ENCODE measurements at places on chromosomes 4 and X.

- no peak for DNase-seq
Measured at GRCh38 chr4:94583914-94584641, 132.3 kb downstream of the PDLIM5 start.

GRCh38 chr4:54189140-54189539, 40.0 kb upstream of the PDGFRA start:
- no peak for DNase-seq

DNA sequence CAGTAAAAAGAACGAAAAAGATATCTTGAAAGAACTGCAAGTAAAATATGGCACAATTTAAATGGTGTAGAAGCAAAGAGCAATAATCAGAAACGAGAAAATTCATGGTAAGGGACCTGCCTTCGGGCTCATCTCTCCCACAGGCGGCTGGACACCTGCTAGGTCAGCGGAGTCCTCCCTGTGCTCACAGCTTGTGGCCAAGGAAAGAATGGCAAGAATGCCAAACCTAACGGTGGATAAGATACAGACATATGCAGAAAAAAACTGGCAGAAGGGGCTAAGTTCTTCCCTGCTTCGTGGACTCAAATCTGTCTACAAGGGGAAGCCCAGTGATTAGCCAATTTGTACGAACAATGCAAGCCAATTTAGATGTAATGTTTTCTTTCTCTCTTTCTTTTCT, 152.1 kb upstream of the VCX start:
- DNase-seq, result no peak

- DNase-seq, result no peak
Measured at GRCh38 chr4:86155766-86156165, 204.1 kb downstream of the MAPK10 start.

- no peak for DNase-seq
Measured at GRCh38 chr4:41943506-41943905, 8.3 kb downstream of the TMEM33 start.

DNA sequence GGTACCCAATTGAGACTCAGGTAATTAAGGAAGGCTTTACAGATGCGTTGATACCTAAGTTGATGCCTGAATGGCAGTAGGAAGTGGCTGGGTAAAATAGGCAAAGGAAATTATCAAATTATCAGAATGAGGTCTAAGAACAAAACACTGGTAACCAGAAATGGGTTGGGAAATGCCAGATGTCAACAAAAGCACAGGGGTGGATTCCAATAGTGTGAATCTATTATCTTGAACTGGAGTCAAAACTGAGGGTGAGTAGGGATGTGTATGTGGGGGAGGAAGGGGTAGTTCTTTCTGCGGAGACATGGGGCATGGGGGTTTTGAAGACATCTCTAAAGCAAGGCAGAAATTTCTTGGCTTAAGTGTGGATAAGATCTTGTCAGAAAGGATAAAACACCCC, 16.0 kb upstream of the SEPTIN6 start:
- no peak for DNase-seq

DNA sequence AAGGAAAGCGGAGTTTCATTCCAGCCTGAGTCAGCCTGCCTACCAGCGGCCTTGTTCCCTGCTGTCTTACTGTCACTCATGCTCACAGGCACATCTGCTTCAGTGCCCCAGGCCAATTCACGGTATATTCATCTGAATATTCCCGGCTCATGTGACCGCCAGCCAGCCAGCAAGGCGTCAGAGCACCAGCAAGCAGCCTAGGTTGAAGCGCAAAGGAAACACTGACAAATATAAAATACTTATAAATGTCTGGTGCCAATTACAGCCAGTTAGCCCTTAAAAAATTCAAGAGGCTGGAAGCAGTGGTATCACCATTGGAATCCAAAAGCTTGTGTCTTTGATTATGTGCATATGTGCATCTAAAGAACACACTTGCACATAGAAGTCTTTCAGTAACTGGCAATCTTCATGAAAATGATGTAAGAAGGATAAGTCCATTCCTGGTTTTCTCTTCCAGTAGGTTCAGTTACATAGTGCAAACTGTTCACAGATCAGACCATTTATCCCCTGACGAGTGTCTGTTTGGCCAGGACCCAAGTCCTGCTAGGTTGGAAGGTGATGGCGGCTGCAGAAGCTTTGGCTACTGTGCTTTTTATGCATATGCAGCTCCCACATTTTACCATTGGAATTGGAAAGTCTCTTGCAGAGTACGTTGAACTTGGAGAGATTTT, 61.3 kb downstream of the LUZP4 start:
- DNase-seq, result no peak

- DNase-seq, result no peak
Measured at GRCh38 chrX:98931216-98931615, 1478.9 kb downstream of the PCDH19 start.

- no peak for DNase-seq
Measured at GRCh38 chr4:185870366-185870765, 58.4 kb upstream of the SORBS2 start.

- DNase-seq, result no peak
Measured at GRCh38 chrX:41796577-41796976, 72.6 kb downstream of the GPR82 start.

GRCh38 chrX:16999275-16999674, 52.8 kb downstream of the REPS2 start:
- no peak for DNase-seq

DNA sequence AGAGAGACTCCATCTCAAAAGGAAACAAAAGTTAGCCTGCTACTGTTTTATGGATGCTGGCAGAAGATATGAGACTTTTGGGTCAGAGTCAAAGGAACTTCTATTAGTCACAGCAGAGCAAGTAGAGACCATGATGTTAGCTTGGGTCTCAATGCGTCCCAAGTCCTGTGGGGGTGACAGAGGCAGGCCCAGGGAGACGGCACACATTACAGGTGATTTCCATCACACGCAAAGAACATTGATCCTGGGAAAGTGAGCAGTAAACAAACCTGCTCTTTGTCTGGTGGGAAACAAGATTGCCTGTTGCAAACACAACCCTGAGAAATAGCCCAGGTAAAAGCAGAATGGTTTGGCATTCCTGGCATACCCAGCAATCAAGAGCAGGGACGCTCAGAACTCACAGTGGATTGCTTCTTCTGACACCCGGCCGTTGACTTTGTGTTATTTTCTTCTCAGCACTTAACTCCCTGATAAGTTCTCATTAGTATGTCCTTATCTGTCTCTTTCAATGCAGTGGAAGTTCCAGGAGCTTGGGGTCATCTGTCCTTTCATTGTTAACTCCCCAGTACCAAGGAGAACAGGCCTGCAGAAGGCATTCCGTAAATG, 51.2 kb upstream of the LGI2 start:
- DNase-seq, result no peak

DNA sequence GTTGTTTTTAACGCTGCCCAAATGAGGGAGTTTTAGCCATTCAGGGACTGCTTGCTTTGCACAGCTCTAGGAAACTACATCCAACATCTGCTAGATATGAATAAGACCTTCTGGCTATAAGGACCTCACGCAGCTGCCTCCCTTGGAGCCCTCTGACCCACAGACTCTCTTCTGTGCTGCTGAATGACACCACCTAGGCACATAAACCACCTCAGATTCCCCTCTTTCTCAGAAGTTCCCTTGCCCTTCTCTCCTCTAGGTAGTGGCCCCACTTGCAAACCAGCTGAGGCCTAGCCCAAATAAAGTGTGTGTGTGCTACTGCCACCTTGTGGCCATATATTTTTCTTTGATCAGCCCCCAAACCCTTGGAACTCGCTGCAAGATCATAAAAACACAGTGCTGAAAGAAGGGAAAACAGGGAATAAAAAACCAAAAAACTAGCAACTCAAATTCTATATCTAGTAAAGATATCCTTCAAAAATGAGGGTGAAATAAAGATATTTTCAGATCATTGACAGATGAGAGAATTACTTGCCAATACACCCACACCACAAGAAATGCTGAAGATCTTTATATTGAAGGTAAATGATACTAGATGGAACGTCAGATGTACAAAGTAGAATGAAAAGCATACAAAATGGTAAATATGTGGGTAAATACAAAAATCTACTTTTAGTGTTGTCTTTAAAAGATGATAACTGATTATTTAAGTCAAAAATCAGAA, 265.9 kb downstream of the ADAMTS3 start:
- no peak for DNase-seq

DNA sequence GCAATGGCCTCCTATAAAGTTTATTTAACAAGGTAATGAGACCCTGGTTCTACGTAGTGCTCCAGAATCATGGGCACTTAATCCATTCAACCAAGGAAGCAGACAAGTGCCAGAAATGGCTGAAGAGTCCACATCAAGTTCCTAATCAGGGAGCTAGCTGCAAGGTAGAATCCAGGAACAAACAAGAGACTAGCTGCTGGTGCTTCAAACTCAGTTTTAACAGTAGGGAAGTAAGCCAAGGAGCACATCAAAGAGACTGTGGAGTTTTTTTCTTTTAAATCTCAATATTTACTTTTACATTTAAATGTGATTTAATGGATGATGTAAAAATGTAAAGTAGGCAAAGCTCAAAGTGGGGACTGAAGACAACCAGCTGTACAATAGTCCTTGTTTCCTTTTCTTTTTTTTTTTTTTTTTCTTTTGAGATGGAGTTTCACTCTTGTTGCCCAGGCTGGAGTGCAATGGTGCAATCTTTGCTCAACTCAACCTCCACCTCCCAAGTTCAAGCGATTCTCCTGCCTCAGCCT, 630.4 kb downstream of the CCSER1 start:
- no peak for DNase-seq

GRCh38 chrX:150542846-150543229, 25.6 kb upstream of the MTM1 start:
- DNase-seq, result no peak

DNA sequence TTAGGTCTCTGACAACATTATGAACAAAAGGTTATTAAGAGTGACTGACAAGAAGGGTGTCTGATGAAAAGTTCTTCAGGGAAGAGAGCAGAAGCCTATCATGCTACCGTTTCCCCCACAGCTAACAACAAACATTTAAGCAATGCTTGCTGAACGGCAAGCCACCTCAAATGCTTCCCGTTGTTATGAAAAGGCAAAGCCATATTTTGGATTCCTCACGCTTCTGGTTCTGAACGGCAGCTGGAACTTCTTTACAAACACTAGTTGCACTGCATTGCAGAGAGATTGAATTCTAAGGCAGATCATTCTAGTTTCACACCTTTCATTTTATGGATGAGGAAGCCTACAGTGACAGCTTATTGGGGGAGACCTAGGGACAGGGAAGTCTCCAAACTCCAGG, 48.6 kb upstream of the NAP1L5 start:
- DNase-seq, result no peak

DNA sequence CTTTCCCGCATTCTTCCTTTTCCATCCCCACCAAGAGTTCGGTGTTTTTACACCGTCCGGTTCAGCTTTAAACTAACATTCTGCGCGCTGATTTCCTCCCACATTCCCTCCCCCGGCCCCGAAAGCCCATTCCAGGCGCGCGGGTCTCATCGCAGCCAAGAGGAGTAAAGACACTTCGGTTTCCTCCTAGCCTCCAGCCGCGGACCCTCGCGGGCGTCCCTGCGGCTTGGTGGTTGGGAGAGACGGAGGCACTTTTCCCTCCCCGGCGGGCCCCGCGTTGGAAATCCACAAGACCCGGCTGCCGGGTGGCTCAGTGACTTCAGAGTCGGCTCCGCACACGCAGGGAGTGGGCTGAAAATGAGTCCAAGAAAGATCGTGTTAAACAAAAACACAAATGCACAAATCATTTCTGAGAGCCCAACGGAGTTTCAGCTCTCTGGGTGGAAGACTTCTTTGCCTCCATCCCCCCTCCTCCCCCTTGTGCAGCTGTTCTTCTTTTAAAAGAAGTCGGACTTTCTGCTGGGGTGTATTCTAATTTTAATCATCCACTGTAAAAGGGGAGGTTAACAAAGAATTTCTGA, 2.0 kb upstream of the ARX start:
- no peak for DNase-seq

DNA sequence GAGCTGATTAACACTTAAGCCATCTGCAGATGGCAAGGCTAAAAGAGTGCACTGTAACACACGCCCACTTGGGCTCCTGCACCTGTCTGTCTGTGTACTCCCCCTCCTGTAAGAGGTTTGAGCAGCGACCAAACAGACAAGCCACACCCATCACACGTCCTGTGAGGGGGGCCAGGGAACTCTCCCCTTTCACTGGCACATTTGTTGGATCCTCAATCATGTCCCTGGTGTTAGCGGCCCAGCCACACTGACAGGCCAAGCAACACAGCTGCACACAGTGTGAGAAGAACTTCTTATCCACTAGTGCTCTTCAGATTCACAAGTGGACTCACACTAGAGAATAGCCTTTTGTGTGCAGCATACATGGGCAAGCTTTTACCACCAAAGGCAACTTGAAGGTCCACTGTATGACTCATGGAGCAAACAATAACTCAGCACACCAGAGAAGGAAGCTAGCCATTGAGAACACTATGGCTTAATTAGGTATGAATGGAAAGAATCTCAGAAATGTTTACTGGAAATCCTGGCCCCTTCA, 29.1 kb upstream of the UTP14A start:
- no peak for DNase-seq

DNA sequence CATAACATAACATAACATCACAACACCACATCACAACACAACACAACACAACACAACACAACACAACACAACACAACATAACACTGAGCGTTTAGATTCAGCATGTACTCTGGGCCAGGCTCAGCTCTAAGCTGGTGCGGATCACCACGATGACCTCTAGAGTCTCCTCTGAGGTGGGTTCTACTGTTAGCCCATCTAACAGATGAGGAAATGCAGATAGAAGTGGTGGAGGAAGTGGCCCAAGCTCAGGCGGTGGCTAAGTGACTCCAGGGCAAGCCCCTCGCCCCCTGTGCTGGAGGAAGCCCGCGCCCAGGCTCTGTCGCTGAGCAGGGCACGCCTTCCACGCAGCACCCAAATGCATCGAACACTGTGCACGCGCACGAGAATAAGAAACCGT, 45.3 kb upstream of the CDKN2AIP start:
- DNase-seq, result no peak

DNA sequence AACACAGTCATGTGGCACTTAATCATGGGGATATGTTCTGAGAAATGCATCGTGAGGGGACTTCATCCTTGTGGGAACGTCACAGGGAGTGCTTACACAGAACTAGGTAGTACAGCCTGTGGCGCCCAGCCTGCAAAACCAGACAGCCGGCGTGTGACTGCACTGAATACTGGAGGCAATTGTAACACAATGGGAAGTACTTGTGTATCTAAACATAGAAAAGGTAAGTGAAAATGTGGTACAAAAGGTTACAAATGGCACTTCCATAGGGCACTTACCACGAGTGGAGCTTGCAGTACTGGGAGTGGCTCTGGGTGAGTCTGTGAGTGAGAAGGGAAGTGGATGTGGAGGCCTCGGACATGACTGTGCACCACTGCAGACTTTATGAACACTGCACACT, 5.2 kb downstream of the TLR3 start:
- no peak for DNase-seq

DNA sequence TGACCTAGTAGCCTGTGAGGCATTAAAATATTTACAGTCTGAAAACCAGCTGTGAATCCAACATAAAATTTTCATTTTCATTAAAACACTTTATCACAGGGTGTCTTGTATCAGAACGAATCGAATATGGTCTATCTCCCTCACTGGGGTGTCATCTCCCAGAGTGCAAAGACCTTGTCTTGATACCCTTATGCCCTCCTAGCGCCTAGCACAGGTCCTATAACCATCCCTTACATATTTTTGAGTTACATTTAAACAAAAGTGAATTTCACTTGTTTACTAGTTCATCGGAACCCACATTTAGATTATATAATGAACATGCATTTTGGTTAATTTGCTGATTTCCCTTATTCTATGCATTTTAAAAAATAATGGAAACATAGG, 14.0 kb downstream of the DIPK2B start:
- DNase-seq, result no peak
